ENCODE measurements at places on chromosomes 7 and 10. TPM values are rescaled to one million over a fixed set of nuclear protein-coding genes. Genes with fewer than 3 reads are reported as not detected.

DNA sequence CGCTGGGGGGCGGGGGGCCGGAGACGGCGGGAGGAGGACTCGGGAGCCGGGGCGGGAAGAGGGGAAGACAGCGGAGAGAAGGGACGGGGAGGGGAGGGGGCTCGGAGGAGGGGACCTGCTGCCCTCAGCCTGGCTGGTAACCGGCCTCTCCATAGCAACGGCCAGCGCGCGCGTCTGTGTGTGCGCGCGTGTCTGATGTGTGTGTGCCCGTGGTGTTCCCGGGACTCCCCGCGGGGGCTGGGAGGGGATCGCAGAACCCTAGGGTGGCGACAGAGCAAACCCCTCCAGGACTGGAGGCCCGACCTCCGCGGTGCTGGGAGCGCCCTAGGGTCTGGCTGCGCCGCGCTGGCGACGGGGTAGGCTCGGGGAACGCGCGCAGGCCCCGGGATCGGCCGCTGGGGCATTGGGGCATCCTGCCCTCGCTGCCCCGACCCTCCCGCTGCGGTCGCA lies 356.3 kb downstream of the DNAJB6 start:
- no peak for DNase-seq

DNA sequence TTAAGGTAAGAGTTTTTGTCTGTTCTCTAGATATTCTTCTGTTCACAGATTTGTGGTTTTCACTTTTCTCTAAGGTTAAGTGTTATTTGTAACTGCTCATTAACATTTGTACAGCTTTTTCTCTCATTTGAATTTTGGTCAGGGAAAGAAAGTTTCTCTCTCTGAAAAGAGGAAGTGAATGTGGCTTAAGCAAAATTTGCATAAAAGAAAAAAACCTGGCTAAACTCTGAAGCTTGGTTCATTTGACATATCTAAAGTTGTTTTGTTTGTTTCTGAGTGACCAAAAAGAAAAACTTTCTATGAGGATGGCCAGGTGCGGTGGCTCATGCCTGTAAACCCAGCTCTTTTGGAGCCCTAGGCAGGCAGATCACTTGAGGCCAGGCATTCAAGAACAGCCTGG lies 22.0 kb upstream of the SLC26A4 start:
- no peak for DNase-seq

- DNase-seq = no peak
Measured at GRCh38 chr10:43843321-43844101, 194.8 kb upstream of the ZNF32 start.

- DNase-seq = no peak
Measured at GRCh38 chr7:12847001-12847400, 159.6 kb downstream of the ARL4A start.

GRCh38 chr7:71860572-71860971 lies 551.6 kb downstream of the CALN1 start:
- no peak for DNase-seq

Gene CCDC3
- polyA plus RNA-seq = 9.9 TPM

Gene TDRD1
- not detected for polyA plus RNA-seq
